ENCODE measurements at places on chromosomes 1 and 21. TPM values are rescaled to one million over a fixed set of nuclear protein-coding genes. Genes with fewer than 3 reads are reported as not detected.

KCNN3 gene
- total RNA-seq: not detected

GBP3 gene
- 16.5 TPM for total RNA-seq

CCDC28B gene
- total RNA-seq: 2.9 TPM

GRCh38 chr1:115463347-115463746 is 125.3 kb upstream of the NGF start:
- DNase-seq: no peak

- DNase-seq: no peak
These were observed 138.2 kb upstream of the RUNX3 start for GRCh38 chr1:25068316-25068715.

- no peak for DNase-seq
These were observed 7.5 kb upstream of the MOV10 start for GRCh38 chr1:112666946-112667345.

- no peak for DNase-seq
These were observed 9.8 kb upstream of the VWA5B1 start for GRCh38 chr1:20280906-20281305.

Data from bronchial epithelial cell (primary cell).